ENCODE measurements at places on chromosomes 5 and 9.

- DNase-seq = no peak
Observed at GRCh38 chr9:117715411-117715989, 11.3 kb downstream of the TLR4 start.

DNA sequence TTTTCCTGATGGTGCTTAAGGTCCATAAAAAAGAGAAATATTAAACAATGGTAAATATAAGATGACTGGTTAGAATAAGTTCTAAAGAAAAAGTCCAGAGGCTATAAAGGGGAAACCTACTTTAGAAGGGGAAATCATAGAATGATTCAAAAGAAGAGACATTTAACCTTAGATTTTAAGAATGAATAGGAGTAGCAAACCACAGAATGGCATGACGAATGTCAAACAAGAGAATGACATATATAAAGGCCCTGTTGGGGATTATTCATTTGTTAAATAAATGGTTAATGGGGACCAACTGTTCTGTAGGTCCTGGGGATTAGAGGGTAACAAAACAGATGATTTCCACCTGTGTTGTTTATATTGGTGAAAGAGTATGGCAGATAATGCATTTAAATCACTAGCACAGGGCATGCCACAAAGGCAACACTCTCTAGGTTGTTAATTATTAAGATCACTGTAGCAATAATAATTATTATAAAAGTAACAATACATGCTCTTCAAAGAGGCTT, 495.2 kb upstream of the GRIA1 start:
- no peak for DNase-seq

DNA sequence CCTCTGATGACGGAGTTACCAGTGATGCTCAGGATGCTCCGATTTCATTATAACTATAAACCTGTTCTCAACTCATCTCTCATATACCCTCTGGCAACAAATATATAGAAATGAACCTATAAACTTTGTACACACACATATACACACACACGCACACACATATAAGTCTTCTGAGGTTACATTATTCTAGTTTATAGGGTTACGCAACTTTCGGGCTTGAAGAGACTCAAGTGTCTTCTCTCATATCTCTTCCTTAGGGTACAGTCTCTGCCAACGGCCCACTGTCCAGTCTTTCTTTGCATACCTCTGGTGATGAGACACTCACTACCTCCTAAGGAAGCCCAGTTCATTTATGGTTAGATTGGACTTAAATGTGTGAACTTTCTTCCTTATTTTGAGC, 69.4 kb upstream of the TBC1D2 start:
- DNase-seq = no peak

DNA sequence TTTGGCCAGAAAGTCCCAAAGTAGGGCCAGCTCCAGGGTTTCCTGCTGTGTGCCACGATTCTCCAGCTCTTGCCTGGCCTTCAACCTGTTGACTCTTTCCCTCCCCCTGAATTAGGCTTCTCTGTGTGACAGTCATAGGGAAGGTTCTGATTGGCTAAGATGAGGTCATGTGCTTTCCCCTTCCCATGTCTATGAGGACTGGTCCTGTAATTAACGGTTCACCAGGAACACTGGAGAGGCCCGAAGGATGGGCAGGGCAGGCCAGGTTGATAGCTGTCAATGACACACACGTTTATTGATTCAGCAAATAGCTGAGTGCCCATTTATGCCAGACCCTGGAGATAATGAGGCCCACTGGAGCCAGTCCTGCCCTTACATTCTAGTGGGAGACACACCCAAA, 9.0 kb upstream of the PRR7 start:
- DNase-seq = no peak

- DNase-seq = no peak
Observed at GRCh38 chr9:16884952-16885513, 14.6 kb upstream of the BNC2 start.

GRCh38 chr9:121463026-121463807, 36.4 kb downstream of the GGTA1 start:
- DNase-seq = no peak

DNA sequence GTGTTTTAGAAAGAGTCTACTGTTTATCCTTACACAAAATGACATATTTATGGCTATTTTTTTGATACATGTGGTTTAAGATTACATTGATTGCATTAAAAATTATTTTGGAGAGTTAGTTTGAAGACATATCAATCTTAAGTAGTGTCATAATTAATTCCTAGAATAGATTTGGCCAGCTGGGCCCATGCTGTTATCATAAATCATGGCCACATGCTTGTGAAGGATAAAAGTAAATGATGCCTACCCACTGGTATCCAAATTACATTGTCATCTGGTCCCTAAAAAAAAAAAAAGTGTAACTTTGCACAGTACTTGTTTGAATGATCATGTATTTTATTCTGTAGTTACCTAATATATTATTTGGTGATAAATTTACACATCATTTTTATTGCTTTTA, 96.9 kb downstream of the PARP8 start:
- peak; percentile 53 for DNase-seq

GRCh38 chr5:15835514-15835913, 335.5 kb downstream of the FBXL7 start:
- no peak for DNase-seq

GRCh38 chr9:94950040-94950578, 223.6 kb downstream of the AOPEP start:
- no peak for DNase-seq

DNA sequence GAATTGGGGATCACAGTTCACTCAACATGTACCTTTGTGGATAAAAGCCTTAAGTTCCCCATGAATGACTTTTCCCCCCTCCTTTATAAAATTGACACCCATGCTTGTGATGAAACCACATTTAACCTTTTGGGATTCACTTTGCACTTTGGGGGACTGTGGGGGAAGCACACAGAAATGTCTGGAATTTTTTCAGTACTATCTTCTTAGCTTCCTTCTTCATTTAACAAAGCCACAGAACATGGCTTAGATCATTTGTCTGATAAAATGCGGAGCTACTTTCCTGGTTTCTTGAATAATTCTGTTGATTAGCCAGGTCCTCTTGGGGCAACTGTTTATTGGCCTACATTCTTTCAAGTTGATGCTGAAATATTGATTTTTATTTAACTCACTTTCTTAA, 29.9 kb downstream of the TNFSF15 start:
- no peak for DNase-seq

GRCh38 chr9:18189871-18190670, 283.9 kb upstream of the ADAMTSL1 start:
- DNase-seq = no peak

GRCh38 chr9:136367296-136368145, 4.0 kb upstream of the DNLZ start:
- DNase-seq = no peak

- DNase-seq = no peak
Observed at GRCh38 chr9:136409557-136410455, 608 bp downstream of the ENTR1 start.

GRCh38 chr9:15086778-15087324, 176.6 kb upstream of the FREM1 start:
- DNase-seq = no peak

DNA sequence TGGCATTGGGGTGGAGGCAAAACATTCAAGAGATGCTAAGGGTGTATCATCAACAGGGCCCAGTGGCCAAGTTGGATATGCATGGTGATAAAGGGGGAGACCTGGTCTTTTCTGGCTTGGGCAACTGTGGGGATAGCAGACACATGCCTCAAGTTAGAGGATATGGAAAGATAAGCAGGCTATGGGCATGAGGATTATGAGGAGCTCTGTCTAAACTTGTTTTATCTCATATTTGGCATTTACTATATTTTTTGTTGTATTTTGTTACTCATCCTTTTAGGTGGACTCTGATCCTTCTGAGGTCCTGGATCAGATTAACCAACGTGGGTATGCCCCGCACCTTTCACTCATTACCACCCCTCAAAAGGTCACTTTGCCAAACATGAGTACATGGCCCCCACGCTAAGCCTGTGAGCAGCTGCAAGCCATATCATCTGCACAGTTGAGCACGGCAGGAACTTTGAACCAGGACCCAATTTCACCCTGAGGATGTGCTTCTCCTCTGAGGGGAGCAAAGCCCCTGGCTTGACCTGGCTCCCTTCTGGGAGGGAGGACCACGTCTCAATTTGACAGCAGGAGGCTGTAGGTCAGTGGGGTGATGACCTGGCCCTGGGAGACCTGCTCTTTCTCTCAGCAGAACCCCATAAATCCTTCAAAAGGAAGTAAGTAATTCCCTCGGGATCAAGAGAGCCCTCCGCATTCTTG, 71.1 kb upstream of the CD180 start:
- DNase-seq = no peak

- no peak for DNase-seq
Observed at GRCh38 chr5:107680799-107681198, 10.1 kb upstream of the EFNA5 start.

GRCh38 chr5:161283296-161283695, 263.2 kb downstream of the GABRB2 start:
- no peak for DNase-seq

DNA sequence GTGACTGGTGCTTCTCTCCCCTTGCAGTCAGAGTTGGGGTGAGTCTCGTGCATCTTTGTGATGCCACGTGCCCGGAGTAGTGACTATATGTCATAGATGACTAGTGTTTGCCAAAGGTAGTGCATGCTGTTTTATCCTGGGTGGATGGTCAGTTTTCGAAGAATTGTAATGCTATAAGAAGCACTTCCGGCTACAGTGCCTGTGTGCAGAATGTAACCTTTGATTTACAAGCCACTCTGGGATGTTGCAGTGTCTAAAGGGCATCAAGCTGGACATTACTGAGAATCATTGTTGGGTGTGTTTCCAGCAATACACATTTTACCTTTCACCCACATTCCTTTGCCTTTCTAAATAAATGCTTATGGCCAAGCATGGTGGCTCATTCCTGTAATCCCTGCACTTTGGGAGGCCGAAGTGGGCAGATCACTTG, 16.7 kb downstream of the MVB12B start:
- peak; percentile 81 for DNase-seq

DNA sequence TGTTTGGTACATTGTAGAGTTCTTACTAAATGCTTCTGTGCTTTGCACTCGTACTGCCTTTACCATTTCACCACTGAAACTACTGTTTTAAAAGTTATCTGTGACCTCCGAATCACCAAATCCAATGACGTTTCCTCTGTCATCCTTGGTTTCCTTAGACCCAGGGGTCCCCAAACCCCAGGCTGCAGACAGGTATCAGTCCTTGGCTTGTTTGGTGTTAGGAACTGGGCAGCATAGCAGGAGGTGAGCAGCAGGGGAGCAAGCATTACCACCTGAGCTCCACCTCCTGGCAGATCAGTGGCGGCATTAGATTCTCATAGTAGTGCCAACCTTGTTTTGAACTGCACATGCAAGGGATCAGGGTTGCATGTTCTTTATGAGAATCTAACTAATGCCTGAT, 26.8 kb upstream of the APC start:
- DNase-seq = no peak

- no peak for DNase-seq
Observed at GRCh38 chr5:133032852-133033742, 6.7 kb upstream of the ZCCHC10 start.

DNA sequence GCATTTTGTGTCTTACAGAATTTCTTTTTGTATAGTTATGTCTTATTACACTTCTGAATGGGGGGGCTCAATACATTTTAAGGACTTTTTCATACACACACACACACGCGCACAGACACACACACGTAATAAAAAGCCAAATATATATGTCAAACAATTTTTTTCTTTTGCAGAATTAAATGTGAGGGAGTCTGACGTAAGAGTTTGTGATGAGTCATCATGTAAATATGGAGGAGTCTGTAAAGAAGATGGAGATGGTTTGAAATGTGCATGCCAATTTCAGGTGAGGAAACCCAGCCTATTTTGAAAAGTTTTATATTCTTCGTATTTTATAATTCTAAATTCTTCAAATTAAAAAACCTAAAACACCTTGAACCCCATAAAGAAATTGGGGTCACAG, 25.6 kb downstream of the TMEFF1 start:
- no peak for DNase-seq

DNA sequence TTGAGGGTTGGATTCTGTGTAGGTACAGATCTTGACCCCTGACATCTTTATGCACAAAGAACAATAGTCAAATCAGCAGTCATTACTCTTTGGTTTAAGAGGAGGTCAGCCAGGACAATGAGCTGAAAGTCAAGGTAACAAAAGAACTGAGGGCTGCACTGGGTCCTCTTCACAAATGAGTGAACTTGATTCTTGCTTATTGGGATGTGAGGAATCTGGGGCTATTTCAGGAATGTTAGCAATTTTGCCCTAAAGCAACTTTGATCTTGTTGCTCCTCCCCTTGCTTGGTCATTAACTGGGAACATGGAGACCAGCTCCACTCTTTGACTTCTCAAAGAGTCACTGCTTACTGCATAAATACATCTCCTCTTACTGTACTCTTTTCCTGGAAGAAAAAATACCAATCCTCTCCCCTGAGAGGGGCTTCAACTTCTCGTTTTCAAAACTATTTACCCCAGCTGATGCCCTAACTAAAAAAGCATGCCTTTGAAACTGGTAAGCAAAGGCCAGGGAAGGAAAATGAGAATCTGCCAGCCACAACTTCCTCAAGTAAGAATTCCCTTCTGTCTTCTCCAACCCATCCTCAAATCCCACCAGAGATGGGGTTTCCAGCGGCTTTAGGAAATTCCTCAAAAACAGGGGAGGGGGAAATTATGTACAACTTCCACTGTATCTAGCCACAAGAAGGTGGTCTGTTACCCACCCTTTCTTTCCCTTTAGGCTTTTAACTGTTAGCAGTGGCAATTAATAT, 368.3 kb downstream of the ENC1 start:
- DNase-seq = no peak

DNA sequence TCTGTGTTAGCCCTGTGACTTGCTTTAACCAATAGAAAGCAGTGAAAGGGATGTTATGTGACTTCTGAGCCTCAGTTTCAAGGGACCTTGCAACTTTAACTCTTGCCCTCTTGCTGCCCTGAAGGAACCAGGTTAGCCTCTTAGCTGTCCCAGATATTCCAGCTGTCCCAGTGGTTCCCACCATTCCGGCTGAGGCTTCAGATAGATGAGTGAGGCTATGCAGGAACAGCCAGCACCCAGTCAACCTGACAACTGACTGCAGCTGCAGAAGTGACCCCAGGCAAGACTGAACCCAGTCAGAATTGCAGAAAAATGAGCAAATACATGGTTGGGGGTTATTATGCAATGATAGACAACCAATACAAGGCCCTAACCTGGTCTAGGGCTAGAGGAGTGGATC, 10.4 kb upstream of the CDC23 start:
- no peak for DNase-seq

- DNase-seq = no peak
Observed at GRCh38 chr5:27208051-27208450, 169.7 kb upstream of the CDH9 start.

- no peak for DNase-seq
Observed at GRCh38 chr5:96094904-96095303, 133.3 kb upstream of the ELL2 start.

DNA sequence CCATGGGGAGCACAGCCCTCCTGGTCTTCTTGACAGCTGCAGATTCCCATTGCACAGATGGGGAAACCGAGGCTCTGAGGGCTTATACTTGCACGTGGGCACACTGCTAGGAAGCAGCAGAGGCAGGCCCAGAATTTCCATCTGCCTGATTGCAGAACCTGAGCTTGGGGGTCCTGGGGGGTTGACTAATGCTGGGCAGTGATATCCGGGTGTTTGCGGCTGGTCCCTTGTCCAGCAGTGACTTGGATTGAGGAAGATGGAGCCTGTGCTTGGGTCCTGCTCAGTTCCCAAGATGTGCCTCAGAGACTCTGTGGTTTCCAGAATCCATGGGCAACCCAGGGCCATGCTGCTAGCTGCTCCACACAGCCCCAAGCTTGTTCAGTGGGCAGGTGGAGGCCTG, 91.2 kb downstream of the PHF2 start:
- DNase-seq = no peak

Data from NCI-H524 treated with DMSO at 0.1 percent for 48 hours (cell line).